ENCODE measurements at places on chromosomes 11 and 22. TPM values are rescaled to one million over a fixed set of nuclear protein-coding genes. Genes with fewer than 3 reads are reported as not detected.

DNA sequence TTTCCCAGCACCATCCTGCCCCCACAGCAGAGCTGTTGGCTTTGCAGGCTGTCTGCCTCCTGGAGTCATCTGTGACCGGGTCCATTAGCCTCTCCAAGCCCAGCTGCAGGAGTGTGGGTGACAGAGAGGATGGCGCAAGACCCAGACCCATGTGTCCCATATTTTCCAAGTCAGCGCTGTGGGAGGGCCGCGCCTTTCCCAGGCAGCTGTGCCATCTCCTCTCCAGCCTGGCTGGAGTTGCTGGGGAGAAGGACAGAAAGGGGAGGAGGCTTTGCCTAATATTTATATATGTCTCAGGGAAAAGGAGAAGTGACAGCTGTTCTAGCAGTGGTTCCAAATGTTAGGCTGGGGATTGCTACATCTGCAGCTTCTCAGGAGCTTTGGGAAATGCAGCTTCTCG, 15.7 kb downstream of the DTX4 start:
- no peak for DNase-seq

OVOL1 gene
- polyA plus RNA-seq = 12.8 TPM

INS gene
- not detected for polyA plus RNA-seq

DNA sequence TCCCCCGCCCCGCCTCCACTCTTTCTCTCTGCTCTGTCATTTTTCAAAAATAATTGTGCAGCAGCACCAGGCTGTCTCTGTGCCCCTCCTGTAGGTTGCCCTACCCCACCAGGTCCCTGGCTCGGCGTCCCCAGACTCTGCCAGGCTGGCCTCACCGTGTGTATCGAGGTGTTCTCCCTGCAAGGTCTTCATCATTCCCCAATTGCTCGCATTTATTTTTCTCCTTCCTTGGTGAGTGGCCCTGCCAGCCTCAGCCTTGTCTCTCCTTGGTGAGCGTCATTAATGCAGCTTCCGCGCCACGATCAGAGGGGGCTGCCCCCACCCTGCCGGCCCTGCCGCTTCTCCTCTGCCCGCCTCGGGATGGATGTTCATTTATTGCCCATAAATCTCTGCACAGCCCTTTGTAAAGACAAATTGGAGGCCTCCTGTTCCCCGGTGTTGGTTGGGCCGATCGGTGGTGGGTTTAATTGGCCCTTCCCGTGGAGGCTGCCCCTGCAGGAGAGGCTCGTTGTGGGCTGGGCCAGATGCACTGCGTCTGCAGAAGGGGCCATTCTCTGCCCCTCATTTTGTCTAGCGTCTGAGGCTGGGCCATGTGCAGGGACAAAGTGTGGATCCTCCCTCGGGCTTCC, 33.2 kb downstream of the RTN4R start:
- DNase-seq = no peak

DNA sequence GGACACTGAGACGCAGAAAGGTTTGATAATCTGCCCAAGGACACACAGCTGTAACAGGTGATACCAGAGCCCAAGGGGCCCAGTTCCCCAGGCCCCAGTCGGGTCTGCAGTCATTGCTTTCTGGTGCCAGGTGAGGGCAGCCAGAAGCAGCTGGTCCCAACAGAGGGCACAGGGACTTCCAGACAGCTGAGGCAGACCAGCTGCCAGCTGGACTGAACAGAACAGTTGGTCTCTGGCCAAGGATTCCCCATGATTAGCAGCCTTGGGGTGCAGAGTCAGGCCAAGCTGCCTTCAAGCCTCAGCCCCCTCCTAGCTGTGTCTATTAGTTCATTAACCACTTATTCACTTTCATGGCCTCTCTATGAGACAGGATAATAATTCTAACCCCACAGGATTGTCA, 105.6 kb downstream of the RRAS2 start:
- no peak for DNase-seq

MRGPRX3 gene
- polyA plus RNA-seq = not detected

PHOX2A gene
- not detected for polyA plus RNA-seq

- DNase-seq = no peak
Observed at GRCh38 chr11:65113361-65113756, 1.7 kb downstream of the TM7SF2 start.

GRCh38 chr11:86591631-86592030, 80.8 kb downstream of the ME3 start:
- DNase-seq = no peak

GRCh38 chr11:17516551-17517150, 27.6 kb downstream of the USH1C start:
- no peak for DNase-seq

DNA sequence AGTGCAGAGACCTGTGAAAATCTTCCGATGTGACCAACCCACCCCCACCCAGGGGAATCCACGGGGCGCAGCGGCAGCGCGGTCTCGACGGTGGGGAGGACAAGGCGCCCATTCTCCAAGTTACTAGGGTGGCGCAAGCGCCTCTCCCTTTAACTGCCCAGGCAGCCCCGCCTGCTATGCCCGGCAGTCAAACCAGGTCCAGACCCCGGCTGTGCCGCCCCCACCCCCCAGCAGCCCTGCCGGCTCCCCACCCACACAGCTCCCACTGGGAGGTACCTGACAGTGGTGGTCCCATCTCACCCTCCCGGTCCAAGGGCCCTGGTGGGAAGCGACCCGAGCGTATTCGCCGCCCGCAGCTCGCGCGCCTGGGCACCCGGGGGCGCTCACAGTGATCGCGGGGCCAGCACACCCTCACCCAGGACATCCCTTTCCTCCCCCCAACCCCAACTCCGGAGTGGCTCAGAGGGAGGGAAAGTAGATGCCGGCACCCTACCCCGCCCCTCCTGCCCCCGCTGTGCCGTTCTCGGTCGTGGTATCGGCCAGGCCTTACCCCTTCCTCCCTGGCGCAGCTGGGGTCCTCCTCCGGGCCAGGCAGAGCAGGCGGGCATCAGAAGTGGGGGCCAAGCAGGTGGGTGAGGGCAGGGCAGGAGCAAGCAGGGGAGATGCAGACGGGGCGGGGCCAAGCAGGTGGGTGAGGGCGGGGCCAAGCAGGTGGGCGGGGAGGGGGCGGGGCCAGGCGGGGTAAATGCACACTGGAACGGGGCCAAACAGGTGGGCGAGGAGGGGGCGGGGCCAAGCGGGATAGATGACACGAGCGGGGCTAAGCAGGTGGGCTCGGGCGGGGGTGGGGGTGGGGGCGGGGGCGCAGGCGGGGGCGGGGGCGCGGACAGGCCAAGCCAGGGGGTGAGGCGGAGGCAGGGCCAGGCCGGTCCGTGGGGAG, at the start of gene TRPM5:
TRPM5 (minus strand) TSS at position 634 of the 940 bp plus-strand sequence. CDS start 21,478 bp downstream, outside the sequence.
- no peak for DNase-seq

DNA sequence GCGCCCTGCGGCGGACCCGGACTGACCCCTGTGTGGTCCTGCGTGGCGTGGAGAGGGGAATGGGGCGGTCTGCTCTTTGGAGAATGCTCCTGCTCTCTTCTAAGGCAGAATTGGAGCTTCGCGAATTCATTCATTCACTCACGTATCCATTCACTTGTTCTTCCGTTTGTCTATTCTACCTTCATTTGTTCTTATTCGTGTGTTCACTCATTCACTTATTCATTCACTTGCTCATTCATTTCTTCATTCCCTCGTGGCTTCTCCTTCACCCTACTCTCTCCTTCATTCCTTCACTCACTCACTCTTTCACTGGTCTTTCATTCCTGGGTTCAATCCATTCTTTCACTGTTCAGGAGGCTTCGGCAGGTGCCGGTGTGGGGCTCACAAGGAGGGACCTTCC, 69.6 kb downstream of the WNT7B start:
- DNase-seq = no peak

Measured in right renal cortex interstitium (tissue), 3 donors.